ENCODE measurements at places on chromosomes 2 and 18.
A peak's percentile ranks its signal among the peaks of the same experiment; 100 is the strongest.

- DNase-seq = no peak
These were observed 41.5 kb downstream of the SLC38A11 start for GRCh38 chr2:164913640-164914350.

DNA sequence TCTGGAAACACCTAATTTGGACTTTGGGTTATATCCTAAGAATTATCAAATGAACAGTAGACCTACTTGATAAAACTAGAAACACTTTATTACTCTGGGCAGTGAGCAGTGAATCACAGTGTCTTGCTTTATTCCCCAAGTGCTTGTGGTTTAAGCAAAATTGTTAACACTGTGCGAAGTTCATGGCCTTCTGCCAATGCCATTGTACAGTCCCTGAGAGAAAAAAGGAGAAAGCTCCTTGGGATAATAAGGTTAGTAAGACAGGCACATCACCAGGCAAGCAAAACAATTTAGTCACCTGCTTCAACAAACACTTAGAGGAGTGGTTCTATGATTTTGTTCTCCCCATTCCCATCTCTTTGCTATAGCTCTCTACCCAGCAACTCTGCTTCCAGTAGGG lies 39.8 kb downstream of the ADCYAP1 start:
- DNase-seq = no peak

DNA sequence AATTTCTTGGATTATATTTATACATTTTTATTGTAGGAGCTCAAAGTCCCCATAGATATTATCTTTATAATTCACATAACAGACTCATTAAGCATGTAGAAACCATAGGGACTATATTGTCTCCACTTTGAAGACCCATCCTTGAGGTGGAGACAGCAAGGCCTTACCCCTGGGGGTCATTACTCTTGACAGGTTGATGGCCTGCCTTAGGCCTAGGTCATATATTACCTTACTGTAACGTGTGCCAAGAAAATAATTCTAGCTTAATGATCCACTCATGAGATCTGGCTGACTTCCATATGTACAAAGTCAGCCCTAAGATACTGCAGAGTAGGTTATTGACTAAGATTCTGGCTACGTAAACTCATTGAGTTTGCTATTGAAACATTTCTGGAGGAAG lies 65.4 kb upstream of the GLS start:
- peak; percentile 44 for DNase-seq

DNA sequence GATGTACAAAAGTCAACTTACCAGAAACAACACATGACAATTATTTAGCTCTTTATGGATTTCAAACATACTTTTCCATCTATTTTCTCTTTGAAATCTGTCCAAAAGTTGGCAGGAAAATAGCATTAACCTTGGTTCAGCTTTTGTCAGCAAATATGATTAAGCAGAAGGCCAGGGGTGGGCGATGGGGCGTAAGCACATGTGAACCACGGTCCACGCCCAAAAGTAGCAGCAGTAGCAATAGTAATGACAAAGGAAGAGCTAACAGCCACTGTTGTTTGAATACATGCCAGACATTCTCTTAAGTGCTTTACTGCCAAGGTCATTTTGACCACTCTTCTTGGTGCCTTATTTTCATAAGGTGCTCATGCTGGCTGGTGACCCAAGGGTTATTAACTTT lies 73.5 kb downstream of the ANTXR1 start:
- no peak for DNase-seq

DNA sequence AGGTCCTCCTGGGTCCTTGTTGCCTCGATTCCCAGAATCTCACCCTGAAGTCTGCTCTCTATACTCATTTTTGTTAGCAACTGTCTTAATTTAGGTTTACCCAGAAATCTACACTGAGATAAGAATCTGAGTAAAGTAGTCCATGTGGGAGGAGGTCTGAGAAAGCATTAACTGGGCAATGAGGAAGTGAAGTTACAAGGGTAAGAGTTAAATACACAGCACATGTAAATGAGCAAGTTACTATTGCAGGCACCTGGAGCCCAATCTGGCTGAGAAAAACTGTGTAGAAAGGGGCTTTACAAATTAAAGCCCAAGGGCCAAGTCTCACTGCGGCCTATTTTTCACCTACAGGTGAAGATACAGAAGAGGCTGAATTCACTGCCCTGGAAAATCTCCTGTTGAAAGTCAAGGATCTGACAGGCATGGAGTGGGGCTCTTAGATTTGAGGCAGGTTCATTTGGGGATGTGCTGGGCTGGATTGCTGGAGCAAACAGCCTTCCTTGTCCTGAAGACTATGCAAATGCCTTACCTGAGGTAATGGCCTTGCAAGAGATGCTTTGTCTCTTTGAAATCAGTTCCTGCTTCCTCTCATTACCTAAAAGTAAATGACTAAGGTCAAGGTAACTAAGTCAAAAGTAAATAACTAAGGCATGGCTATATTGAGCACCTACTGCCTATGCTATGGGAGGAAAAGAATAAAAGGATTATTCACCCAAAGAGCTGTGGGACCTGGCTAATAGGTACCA lies 84.4 kb upstream of the DYNAP start:
- DNase-seq = no peak

DNA sequence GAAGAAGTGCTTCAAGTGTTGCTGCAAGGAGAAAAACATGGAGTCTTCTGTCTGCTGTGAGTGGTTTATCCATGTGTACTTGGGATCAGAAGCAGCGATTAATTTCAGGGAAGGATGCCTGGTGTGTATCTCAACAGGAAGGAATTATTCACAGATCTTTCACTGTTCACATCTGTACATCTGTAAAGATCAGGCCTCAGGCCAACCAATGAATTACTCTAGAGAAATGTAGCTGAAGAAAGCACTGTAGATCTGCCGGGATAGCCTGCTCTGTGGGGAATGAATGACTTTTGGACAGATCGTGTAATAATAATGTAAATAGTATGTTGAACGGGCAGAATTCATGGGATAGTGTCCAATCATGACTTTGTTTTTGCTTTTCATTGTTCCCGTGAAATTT lies 54.0 kb upstream of the SPP2 start:
- no peak for DNase-seq

DNA sequence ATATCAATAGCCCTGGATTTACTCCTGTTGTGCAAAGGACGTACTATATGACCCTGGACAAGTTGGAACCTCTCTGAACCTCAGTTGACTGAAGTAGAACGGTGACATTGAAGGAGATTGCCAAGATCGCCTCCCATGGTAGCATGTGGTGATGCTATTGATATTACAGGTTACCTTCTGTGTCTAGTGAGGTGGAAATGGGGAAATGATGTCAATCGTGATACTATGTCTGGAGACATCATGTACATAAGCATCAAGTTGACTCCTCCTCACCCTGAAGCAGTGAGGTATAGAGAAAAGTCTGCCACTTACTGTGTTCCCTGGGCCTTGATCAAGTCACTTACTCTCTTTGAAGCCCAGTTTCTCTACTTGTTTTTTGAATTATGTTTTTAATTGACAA lies 93.9 kb downstream of the KLF7 start:
- DNase-seq = no peak

- no peak for DNase-seq
These were observed 134.2 kb downstream of the PXDN start for GRCh38 chr2:1610096-1610485.

- DNase-seq = no peak
These were observed 6.0 kb downstream of the ATP6V1B1 start for GRCh38 chr2:70941701-70942100.

DNA sequence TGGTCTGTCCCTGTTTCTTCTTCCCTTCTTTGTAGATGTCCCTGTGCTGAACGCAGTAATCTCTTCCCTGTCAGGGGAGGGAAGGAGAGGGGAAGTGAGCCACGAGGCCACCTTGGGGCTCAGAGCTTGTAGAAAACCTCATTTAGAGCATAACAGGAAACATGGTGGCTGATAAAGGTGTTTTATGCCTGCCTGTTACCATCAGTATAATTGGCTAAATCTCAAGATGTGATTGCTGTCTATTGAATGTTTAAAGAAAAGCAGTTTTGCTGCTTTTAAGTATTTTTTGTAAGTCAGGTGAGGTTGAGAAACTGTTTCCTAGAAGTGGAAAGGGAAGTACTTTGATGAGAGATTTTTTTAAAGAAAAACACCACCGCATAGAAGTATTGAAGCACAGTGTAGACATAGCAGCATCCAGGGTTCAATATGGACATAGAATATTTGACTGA lies 59.7 kb upstream of the PDK1 start:
- no peak for DNase-seq

GRCh38 chr2:55902971-55903370 lies 20.6 kb downstream of the EFEMP1 start:
- no peak for DNase-seq

- no peak for DNase-seq
These were observed 24.9 kb downstream of the PECR start for GRCh38 chr2:216056739-216057138.

- no peak for DNase-seq
These were observed 7.5 kb downstream of the LCLAT1 start for GRCh38 chr2:30454571-30454970.

GRCh38 chr2:194672994-194673393 lies 984.0 kb upstream of the SLC39A10 start:
- no peak for DNase-seq

GRCh38 chr2:217915706-217916105 lies 87.1 kb downstream of the TNS1 start:
- no peak for DNase-seq

GRCh38 chr2:82837588-82838304 lies 1621.3 kb downstream of the SUCLG1 start:
- no peak for DNase-seq

GRCh38 chr2:64972876-64973275 lies 16.3 kb upstream of the SLC1A4 start:
- DNase-seq = no peak

GRCh38 chr18:55465313-55465712 lies 122.7 kb downstream of the TCF4 start:
- DNase-seq = no peak

GRCh38 chr18:11990539-11990938 lies 9.2 kb downstream of the IMPA2 start:
- no peak for DNase-seq

GRCh38 chr2:96499061-96499960 lies 5.8 kb downstream of the NEURL3 start:
- DNase-seq = no peak

DNA sequence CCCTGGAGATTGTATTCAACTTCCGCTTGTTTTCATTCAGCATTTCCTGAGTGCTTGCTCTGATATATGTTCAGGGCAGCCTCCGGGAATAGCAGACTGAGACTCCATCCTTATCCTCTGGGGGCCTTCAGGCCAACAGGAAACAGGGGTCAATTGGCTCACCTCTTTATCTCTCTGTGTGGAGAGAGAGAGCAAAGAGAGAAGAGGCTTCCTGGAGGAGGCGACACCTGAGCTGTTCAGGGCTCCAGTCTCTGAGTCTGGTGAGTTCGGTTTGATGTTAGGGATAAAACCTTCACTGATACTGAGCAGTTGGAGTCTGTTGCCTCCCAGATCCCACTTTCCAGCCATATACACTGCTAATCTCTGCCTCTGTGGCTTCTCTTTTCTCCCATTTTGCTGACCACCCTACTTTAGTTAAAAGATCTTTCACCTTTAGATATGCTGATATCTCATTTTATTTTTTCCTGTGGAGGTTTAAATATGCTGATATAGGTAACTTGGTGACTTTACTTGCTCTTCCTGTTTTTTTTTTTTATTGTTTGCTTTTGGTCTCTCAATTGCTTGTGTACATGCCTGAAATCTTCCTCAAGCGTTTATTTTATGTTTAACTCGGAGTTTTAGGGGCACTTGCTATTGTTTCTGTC lies 56.9 kb downstream of the KCNS3 start:
- no peak for DNase-seq

DNA sequence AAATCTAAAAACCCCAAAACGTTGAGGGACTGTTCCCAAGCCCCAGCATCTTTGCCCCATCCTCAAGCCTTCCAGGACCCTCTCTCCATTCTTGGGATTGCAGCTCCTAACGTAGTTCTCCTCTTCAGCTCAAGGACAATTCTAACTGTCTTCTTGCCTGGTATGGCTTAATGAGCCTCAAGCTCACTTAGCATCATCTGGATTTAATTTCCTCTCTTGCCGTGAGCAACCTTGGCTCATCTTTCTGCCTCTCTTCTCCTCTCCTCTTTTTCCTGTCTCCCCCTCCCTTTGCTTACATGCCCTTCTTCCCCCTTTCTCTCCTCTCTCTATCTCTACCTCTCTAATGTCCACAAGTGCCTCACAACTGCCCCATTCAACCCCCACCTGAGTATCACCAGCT lies 44.2 kb downstream of the TACR1 start:
- DNase-seq = no peak

DNA sequence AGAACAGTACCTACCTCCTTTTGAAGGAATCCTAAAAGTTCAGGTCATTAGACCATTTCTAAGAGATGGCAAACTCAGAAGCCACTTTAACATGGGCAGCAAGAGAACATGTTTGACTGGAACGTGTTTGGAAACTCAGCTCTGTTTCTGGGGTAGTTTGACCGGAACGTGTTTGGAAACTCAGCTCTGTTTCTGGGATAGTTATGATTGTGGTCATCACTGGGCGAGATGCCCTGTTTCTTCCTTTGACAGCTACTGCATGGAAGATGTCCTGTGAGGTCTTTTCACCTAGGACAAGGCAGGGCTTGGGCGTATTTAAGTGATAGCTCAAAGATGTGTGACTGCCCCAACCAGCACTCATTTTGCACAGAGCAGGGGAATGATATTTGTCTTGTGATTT lies 19.9 kb upstream of the SERPINB13 start:
- DNase-seq = no peak

- no peak for DNase-seq
These were observed 52.5 kb downstream of the FAM117B start for GRCh38 chr2:202687276-202687675.

GRCh38 chr2:142989273-142990204 lies 112.1 kb downstream of the KYNU start:
- DNase-seq = no peak

DNA sequence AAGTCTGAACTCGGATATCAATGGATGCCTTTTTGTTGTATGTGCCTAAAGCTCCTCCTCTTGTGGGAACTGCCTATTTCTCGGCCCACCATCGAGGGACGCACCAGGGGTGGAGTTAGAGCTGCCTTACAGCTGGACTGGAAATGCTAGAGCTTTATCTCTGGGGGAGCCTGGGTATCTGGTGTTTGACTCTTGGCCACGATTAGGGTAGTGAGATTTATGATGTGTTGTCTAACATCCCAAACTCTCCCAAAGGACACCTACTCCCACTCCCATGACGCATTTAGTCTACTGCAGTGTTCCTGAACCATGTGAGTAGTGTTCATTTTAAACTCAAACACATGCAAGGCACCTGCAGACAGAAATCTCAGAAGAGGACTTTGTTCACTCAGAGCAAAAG lies 594.8 kb downstream of the METTL4 start:
- DNase-seq = no peak

- DNase-seq = no peak
These were observed 29.5 kb upstream of the ATRAID start for GRCh38 chr2:27182346-27182745.

DNA sequence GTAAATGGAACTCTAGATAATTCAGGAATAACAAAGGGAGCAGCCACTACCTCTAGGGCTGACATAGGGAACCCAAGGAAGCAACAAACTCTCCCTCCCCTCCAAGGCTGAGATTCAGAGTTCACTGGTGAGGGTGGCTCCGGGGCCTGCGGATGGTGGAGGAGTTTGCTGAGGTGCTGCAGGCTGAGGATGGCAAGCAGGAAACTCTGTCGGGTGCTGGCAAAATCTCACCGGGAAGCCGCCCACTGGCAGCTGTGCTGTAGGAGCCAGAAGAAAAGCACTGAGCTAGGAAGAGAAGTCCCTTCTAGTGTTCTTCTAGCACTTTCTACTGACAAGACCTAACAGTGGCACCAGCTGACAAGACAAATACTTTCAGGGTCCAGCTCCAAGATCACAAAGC lies 12.5 kb upstream of the HAAO start:
- DNase-seq = no peak

All from transverse colon (tissue), 4 donors.